Central memory CD4-positive, alpha-beta T cell (primary cell): ENCODE measurements at places on chromosomes 7 and 10.

DNA sequence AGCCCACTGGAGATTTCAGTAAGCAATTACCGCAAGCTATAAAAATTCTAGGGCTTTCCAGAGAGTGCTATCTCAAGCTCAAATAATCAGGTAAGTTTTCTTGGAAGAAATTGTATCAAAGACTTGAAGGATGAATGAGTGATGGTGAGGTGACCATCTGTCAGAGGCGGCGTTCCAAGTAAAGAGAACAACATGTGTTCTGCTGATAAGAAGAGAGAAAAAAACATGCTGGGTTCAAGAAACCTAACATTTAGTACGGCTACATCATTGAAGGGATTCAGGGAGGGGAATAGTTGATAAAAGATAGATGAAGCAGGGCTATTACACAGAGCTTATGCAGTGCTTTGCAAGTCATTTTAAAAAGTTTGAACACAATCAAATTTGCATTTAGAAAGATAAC is 100.7 kb downstream of the GNAI1 start:
- no peak for DNase-seq

DNA sequence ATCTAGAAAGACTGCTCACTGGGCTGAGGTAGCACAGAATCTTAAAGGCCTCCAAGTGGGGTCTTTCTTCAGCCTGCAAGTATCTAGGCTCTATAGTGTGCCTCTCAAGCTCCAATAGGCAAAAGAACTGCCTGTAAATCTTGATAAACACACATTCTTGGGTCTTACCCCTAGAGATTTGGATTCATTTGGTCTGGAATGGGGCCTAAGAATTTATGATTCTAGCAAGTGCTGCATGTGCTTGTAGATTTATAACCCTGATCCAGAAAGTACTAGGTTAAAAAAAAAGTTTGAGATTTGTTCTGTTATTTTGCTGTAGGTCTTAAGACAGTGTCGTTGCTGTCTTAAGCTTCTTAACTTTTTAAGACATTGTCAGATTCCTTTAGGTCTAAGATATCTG is 74.1 kb downstream of the RALA start:
- no peak for DNase-seq

DNA sequence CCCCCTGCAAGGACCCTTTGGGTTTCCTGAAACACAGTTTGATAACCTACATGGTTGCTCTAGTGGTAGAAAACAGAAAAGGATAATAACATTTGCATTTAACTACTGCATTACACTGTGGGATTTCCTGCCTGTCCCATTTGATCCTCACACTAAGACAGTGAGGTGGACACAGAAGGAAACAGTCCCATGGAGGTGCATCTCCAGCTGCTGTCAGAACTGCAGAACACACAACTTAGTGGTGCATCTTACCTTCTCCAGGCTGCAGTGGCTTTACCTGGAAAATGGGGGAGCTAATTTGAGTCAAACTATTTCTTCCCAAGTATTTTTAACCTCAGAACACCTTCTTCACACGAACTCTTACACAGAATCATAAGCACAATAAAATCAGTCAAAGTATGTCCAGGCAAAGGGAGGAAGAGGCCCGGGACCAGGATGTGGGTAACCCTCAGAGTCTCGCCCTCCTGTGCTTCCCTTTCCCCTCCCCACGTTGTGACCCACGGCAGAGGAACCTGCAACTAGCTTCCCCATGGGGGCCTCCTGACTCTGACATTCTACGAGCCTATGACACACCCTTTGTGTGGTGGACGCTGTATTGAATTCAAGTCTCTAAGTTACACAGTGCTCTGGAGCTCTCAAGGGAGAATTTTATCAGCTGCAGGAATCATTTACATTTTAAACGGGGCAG is 33.7 kb downstream of the SCRN1 start:
- DNase-seq = no peak

GRCh38 chr7:77326131-77326530 is 90.0 kb downstream of the GSAP start:
- DNase-seq = no peak

DNA sequence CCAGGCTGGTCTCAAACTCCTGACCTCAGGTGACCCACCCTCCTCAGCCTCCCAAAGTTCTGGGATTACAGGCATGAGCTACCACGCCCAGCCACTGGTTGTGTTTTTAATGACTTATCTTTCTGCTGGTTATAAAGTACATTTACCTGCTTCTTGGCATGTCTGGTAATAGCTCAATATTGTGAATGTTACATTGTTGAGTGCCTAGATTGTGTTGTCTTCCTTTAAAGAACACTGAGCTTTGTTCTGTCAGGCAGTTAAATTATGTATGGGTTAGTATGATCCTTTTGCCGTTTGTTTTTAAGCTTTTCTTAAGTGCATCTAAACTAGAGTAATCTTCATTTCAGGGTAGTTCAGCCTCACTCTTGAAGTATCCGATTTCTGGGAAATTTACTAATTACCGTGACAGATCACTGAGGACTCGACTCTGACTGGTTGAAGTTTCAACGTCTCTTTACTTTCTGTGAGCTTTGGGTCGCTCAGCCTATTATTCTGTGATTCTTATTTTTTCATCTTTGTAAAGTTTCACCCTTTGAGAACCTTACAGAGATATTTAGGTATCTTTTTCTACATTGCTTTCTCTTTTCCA is 617.4 kb downstream of the SORCS1 start:
- no peak for DNase-seq

DNA sequence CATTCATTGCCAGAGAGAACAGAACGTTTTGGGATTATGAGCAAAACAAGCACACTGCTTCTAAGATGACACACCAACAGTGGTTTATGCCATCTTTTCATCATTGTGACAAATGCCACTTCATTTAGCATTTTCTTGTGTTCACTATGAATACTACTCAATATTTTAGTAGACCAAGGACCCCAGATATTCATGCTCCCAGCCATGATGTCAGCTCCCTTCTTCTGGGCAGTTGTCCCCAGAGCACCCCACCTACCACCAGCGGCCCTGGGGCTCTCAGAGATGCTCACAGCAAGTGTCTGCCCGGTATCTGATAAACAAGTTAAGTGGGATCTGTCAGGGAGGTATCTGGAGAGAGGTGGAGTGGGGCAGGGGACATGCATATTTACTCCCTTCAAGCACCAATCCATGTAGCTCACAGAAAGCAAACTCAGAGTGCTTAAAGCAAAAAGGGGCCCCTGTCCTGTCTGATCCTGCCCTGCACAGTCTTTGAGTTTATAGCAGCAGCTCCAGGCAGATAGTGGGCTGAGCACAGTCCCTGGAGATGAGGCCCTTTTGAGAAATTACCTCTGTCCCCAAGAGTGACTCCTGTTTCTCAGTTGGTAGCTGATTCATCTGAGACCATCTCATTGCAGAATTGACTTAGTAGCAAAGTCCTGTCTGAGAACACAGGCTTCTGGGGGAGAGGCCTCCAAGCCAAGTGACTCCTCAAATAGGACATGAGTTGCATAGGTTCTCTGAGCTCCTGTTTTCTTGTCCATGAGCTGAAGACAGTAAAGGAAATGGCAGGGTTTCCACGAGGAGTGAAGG is 281.8 kb upstream of the KLF6 start:
- no peak for DNase-seq

- DNase-seq = no peak
Observed at GRCh38 chr10:672992-673391, 16.5 kb downstream of the DIP2C start.

- no peak for DNase-seq
Observed at GRCh38 chr10:127977357-127978009, 70.6 kb downstream of the PTPRE start.

DNA sequence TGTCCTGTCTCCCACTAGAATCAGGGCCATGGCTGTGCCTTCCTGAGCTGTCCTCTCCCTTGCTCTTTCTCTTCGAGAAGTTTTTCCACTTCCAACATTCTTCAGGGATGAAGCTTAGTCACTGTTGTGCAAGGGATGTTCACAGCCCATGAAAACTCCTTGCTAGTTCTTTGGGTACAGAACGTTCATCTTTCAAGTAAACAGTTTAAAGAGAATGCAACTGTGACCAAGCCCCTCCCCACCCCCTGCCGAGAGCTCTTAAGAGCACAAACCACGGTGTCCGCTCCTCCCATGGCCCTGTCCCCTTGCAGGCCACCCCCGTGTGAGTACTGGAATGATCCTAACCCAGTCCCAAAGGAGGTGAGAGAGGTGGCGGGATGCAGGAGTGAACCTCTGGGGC is 161.1 kb upstream of the RHEB start:
- no peak for DNase-seq

- DNase-seq = no peak
Observed at GRCh38 chr7:106773228-106773627, 91.9 kb upstream of the PIK3CG start.

GRCh38 chr7:98128346-98128745 is 21.7 kb downstream of the LMTK2 start:
- DNase-seq = no peak

- no peak for DNase-seq
Observed at GRCh38 chr7:128148676-128149075, 92.4 kb upstream of the LEP start.

DNA sequence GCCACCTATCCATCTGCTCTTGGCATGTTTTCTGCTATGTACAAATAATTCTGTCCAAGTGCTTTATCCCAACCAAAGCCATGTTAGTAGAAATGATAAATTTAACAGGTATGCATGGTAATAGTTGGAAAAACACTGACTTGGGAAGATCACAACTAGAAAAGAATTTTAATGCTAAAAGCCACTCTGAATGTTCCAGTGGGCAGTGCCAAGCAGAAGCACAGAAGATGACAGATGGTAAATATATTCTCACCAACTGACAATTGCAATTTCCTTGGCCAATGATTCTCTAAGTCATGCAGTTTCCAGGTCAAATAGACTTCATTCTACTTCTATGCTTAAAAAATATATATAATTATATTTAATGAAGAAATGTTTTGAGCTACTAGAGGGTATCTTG is 83.6 kb upstream of the SEMA3C start:
- DNase-seq = no peak
